ENCODE measurements at places on chromosomes 3 and 15.

DNA sequence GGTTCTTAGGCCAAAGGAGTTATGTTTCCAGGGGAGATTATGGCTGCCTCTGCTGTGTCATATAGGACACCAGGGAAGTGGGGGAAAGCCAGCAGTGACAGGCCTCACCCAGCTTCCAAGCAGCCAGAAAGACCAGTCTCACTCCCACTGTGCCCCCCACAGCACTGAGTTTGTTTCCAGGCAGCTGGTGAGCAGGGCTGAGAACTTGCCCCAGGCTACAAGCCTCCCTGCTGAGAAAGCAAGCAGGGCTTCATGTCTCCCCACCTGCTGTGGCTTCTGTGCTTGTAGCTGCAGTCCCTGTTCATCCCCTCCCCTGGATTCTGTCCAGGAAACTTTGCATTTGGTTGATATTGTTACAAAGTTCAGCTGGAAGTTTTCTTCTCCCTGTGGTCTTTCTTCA is 376.3 kb downstream of the PDCD6IP start:
- no peak for DNase-seq

DNA sequence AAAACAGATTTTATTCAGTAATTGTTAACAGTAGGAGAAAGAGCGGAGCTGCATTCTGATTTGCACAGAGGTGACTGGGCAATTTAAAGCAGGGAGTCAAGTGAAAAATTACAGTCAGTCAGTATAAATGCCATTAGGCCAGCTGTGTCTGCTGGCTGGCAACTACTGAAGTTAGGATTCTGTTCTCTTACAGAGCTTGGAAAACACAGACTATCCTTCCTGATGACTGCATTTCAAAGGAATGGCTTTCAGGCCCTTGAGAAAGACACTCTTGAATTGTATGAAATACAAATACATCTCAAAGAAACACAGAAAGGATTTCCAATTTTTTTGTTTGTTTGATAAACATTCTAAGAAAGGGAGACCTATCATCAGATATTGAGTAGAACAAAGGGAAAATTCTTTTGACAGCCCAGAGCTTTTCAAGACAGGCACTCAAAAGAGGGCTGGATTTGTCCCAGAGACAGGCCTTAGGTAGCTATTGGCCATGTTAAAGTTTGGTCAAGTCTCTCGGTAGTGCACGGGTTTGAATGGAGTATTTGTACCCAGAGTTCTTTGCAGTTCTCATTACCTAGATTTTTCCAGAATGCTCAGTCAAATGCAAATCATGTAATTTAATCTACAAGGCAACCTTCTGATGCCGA is 551.2 kb upstream of the CCDC54 start:
- peak; percentile 88 for DNase-seq

- DNase-seq: no peak
Measured at GRCh38 chr3:107025961-107026360, 351.3 kb upstream of the CCDC54 start.

- no peak for DNase-seq
Measured at GRCh38 chr15:81666839-81667238, 292.8 kb upstream of the TMC3 start.

DNA sequence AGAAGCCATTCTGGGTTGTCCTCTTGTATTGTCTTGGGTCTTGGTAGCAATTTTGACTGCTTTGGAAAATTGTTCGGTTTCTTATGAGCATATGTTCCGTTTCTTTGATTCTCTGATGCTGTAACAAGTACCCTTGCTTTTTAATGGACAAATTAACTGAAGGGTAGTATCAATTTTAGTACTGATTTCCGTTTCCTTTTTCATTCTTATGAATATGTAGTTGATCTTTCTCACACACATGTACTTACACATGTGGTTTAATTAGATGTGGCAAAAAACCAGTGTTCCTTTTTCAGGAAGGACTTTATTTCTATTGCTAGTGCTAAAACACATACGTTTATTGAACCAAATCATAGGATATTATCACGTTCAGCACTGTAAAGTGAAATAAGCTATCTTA is 119.1 kb downstream of the TCF12 start:
- no peak for DNase-seq

- DNase-seq: peak; percentile 76
Measured at GRCh38 chr3:88542916-88543315, 393.2 kb downstream of the C3orf38 start.

GRCh38 chr15:45702041-45702440 is 67.2 kb downstream of the SQOR start:
- no peak for DNase-seq

All from LHCN-M2 (cell line).